ENCODE measurements at places on chromosomes 16 and 17.

GRCh38 chr16:21637032-21637968 is 15.1 kb downstream of the IGSF6 start:
- DNase-seq = no peak

DNA sequence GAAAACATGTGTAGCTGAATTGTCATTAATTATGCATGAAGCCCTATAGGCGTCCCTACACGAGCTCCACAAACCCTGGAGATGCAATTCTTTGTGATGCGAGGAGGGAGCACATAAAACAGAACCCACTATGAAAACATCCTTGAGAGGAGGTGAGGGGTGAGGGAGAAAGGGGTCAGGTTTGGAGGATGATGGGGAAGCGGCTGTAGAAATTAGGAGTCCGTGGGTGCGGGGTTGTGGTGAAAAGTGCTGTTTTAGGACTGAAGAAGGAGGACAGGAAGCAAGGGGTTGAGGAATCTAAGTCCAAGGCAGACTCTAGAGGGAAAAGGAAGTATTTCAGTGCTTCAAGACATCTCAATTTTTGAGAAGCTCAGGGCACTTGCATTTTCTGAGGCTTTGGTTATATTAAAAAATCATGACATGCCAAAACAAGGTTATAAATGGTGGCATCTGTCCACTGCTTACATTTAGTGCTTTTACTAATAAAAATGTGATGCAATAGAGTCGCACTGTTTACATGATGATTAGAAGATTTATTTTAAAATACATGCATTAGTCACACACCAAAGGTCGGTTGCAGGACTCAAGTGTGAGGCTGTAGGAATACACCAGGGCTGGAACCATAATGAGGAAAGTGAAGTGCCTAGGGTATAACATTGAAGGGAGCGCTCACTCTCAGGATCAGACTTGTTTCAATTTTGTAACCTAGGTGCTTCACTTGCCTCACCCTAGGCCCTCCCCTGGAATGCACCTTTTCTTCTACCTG is 379.5 kb downstream of the HS3ST4 start:
- DNase-seq = no peak

DNA sequence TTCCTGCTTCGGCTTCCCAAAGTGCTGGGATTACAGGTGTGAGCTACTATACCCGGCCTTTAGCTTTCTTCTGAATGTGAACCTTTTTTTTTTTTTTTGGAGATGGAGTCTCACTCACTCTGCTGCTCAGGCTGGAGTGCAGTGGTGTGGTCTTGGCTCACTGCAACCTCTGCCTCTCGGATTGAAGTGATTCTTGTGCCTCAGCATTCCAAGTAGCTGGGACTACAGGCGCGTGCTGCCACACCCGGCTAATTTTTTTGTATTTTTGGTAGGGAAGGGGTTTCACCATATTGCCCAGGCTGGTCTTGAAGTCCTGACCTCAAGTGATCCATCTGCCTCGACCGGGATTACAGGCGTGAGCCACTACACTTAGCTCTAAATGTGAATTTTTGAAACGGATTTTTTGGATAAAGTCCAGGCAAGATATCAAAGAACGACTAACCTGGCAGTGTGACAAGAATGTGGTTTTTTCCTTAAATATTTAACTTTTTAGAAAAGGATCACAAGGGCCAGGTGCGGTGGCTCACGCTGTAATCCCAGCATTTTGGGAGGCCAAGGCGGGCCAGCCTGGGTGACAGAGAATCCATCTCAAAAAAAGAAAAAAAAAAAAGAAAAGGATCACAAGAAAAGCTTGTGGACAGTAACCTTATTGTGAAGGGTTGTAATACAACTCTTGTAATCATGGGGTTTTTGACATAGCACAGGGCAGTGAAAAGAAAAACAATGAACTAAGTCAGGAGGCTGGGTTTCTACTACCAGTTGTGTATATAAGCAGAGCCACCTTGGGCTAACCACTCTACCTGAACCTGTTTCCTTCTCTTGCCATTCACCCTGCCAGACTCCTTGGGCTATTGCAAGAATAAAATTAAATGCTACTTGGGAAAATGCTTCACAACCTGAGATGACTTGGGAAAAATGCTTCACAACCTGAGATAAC is 6.2 kb downstream of the BRCA1 start:
- DNase-seq = no peak

DNA sequence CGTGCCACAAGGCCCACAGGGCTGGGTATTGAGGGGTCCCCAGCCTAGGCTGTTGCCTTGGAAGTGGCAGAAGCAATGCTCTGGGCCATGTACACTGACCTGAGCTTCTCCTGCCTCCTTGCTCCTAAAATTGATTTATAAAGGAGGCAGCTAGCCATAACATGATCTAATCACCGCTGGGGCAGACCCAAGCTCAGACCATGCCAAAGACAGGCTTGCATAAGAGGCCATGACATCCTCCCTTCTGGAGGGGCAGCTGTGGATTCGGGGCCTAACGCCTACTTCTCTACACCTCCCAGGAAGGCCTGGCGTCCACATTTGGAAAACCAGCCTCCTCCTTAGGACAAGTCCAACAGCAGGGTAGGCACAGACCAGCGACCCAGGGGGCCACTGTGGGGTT is 12.3 kb downstream of the HSD11B2 start:
- DNase-seq = no peak

- DNase-seq = no peak
Measured at GRCh38 chr17:14080847-14081251, 11.5 kb downstream of the COX10 start.

GRCh38 chr16:48546774-48547173 is 63.2 kb downstream of the N4BP1 start:
- no peak for DNase-seq

DNA sequence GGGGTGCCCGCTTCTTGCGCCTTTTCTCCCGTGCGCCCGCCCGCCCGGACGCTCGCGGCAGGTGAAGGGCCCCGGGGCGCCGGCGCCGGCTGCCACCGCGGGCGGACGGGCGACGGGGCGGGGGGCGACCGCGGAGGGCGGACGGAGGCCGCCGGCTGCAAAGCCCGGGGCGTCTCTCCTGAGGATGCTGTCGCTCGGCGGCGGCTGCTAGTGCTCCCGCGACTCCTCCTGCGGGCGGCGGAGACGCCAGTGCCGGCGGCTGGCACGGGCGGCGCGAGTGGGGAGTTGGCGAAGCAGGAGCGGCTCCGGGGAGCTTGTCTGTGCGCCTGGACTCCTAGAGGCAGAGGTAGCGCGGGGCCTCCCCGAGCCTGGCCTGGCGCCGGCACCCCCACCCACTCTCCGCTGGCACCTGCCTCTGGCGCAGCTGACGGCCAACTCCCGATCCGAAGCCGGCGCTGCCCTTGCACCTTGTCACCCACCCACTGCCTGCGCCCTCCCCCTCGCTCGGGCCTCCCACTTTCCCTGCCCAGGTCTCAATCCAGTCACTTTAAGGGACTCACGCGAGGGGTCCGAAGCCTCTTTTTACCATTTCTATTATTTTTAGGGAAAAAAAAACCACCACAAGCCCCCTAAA is at the start of gene FAM20A:
Gene FAM20A, minus strand, starts transcription at position 437 of the 634 bp plus-strand sequence. CDS start 701 bp downstream, outside the sequence.
- DNase-seq = no peak

- no peak for DNase-seq
Measured at GRCh38 chr17:73357318-73357717, 45.5 kb upstream of the CDC42EP4 start.

- no peak for DNase-seq
Measured at GRCh38 chr16:56634715-56635440, 2.4 kb downstream of the MT1M start.

- peak; percentile 37 for DNase-seq
Measured at GRCh38 chr17:50866950-50867362, 802 bp upstream of the TOB1 start.

DNA sequence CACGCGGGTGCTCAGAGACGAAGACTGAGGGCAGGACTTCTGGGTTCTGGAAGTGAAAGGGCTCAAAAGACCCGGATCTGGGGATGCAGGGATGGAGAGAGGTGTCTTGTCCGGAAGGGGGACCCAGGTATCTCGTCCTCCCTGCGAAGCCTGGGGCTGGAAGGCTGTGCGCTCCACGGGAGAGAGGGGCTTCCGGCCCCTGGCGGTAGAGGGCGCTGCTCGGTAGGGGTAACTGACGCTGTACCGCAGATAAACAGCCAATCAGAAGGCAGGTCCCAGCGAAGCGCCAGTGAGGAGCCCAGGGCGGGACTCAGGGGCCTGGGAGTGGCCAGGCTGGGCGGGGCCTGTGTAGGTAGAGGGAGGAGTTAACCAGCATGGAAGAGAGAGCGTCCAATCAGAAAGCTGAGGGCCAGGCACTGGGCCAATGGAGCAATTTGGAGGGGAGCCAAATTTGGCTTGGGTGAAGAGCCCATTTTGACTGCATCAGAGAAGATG is 804 bp downstream of the TGFB1I1 start:
- no peak for DNase-seq

GRCh38 chr17:76438906-76439305 is 14.0 kb downstream of the UBE2O start:
- DNase-seq = no peak

DNA sequence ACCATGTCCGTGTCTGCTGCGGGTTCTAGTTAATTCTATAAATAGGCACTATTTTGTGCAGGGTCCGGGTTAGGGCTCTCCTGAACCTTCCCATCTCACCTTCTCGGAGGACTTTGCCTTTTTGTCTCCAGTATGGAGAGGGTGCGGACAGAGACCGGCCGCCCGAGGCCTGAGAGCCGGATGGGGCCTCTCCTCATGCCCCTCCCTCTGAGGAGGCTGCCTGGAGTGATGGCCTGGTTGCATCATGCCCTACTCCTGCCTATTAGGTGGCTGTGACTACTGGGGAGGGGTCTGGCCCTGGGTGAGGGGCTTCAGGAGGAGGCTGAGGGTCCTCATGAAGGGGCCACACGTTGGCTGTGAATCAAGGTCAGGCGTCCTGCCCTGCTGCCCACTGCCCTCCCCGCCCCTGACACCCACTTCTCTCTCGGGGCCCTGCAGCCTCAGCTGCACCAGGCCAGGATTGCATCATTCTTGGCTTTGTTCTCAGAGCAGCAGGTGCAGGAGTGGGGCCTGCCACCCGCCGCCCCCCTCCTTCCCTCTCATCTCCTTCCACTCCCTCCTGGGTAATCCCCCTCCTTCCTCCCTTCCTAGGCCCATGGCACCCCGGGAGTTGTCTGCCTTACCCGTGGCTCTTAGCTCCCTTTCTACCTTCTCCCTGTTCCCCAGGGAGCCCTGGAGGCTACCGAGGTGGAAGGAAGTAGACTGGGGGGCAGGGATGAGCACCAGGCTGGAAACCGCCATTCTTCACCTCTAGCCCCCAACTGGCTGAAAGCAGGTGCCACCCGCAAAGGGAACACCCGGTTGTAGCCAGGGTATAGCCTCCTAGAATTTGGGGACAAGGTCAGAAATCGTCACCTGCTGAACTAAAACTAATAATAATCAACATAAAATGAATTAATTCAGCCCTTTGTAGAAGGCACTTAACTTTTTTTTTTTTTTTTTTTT is 12.7 kb upstream of the ARHGAP23 start:
- DNase-seq = no peak

DNA sequence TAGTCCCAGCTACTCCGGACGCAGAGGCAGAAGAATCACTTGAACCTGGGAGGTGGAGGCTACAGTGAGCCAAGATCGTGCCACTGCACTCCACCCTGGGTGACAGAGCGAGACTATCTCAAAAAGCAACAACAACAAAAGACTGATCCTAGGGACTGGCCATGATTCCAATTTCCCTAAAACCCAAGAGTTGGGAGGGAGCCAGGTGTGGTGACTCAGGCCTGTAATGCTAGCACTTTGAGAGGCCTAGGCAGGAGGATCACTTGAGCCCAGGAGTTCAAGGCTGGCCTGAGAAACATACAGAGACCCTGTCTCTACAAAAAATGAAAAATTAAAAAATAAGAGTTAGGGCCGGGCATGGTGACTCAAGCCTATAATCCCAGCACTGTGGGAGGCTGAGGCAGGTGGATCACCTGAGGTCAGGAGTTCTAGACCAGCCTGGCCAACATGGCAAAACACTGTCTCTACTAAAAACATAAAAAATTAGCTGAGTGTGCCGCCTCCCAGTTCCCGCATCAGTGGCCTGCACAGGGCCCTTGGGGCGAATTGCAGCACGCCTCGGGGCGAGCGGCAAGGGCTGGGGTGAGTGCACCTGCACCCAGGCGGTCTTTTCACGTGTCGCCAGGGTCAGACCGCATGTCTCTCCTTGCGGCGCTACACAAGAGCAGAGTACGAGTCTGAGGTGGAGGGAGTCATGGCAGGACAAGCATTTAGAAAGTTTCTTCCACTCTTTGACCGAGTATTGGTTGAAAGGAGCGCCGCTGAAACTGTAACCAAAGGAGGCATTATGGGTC is 40.8 kb downstream of the CDH3 start:
- no peak for DNase-seq

DNA sequence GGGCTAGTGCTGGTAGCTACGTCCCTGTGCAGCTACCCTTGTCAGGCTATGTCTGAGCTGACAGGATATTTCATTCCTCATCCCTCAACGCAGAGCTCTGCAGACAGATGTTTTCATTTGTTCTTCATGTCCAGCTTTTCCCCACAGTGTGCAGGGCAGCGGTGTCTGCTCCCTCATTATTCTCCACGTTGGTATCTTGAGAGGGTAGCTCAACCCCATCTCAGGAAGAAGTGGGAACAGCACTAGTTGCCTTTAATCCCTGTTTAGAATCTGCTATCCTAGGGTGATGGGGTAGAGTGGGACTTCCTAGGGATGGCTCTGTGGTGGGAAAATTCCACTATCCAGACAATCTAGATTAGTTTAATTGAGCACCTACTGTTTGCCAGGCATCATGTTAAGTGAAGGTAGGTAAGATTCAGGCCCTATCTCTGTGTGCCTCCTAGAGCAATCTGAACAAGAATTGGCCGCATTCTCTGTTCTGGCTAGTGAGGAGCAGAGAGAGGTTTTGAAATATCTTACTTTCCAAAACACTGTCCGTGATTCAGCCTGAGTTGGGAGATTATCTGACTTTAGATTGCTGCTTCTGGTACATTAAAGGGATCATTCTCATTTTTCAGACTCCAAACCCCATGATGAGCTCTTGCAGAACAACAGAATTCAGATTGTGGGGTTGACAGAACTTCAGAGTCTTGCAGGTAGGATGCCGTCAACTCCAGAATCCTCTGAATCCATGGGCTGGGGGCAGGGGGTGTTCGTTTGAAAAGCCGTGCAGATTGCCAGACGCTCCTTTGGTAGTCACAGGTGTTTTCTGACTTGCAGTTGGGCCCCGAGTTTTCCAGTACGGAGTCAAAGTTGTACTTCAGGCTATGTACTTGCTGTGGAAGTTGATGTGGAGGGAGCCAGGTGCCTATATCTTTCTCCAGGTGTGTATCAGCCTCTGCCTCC is 963 bp downstream of the ALG1 start:
- no peak for DNase-seq

- DNase-seq = no peak
Measured at GRCh38 chr17:78532311-78532710, 44.9 kb downstream of the DNAH17 start.

- no peak for DNase-seq
Measured at GRCh38 chr16:23288209-23288608, 13.9 kb upstream of the SCNN1B start.

- no peak for DNase-seq
Measured at GRCh38 chr16:30997725-30998711, 12.4 kb downstream of the STX1B start.

GRCh38 chr17:10021272-10021984 is 116.4 kb upstream of the RCVRN start:
- no peak for DNase-seq
